ENCODE measurements at places on chromosomes 3 and 15.

GRCh38 chr3:53478166-53478830, 16.1 kb upstream of the CACNA1D start:
- DNase-seq, result no peak

DNA sequence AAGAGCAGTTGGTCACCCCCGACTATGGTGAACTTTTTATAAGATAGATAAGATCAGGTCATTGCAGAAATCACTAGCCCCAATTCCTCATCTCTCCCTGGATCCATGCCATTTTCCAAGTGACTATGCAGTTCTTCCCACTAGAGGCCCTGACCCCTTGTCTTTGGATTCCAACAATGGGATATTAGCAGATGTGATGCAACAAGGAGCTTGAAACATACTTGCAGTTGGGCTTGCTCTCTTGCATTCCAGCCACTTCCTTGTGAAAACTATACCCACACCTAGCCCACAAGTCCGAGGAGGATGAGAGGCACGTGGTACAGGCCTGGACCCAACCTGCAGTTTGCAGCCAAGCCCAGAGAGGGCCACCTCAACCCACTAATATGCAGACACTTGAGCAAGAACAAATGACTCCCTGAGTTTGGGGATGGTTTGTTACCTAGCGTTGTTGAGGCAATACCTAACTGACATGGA, 60.6 kb downstream of the SUCLG2 start:
- no peak for DNase-seq

DNA sequence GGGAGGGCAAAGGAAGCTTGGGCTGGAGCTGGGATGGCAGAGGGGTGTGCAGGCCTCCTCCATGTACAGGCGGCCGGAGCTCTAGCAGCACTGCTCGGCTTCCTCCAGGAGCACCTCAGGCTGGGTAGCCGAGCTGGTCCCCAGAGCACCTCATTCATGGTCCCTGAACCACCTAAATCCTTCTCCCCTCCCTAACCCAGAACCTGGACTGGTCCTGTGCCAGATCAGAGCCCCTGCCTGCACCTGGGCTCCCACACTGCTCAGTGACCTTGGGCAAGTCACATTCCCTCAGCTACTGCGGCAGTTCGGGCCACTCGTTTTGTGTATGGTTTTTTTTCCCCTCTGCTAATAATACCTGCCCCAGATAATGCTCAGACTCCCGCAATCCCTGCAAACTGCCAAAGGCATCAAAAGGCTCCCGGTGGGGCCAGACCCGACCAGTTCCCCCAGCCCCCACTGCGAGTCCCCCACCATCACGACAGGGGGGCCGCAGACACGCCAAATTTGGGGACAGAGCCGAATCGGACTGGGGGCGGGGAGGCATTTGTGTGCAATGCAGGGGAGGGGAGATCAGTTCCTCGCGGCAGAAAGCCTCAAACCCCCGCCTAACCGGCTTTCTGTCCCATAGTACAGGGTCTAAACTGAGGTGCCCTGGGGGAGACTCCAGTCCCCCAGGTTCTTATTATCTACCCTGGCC, 1.3 kb downstream of the SEMA7A start:
- DNase-seq, result no peak

DNA sequence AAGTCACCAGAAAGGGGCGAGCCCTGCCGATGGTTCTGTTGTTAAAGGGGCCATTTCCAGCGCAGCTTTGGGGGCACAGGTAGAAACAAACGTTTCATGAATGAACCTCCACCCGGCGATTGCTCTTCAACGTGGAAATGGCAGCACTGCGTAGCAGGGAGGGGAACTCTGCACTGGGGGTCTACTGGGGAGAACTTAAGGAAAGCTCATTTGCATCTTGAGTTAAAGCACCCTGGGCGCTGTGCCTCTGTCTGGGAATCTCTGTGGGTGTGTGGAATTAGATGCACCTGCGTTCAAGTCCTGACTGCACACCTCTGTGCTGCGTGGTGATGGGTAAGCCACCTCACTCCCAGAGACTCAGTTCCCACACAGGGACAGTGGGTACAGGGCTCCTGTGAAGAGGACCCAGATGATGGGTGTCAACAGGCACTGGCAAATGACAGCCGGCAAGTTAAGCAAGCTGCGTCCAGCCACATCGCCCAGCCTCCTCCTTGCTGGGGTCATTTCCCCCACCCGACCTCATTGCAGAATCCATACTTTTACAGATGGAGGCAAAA, 68.8 kb downstream of the ASB7 start:
- no peak for DNase-seq

GRCh38 chr15:32718821-32719716, 1.3 kb downstream of the GREM1 start:
- no peak for DNase-seq

GRCh38 chr3:187255314-187255713, 36.2 kb downstream of the MASP1 start:
- no peak for DNase-seq

DNA sequence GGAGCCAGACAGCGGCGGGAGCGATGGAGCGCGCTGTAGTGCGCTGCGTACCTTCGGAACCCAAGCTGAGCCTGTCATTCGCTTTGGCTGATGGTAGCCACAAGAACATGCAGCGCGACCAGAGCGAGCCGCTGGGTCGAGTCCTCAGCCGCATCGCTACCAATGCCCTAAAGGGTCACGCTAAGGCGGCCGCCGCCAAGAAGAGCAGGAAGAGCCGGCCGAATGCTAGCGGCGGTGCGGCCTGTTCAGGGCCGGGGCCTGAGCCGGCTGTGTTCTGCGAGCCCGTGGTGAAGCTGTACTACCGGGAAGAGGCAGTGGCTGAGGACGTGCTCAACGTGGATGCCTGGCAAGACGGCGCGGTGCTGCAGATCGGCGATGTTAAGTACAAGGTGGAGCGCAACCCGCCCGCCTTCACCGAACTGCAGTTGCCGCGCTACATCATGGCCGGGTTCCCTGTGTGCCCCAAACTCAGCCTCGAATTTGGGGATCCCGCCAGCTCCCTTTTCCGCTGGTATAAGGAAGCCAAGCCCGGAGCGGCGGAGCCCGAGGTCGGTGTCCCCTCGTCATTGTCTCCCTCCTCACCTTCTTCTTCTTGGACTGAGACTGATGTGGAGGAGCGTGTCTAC, 498 bp downstream of the PDE12 start:
- DNase-seq, result no peak

- DNase-seq, result no peak
Observed at GRCh38 chr3:40793730-40794129, 269.0 kb downstream of the ZNF621 start.

- peak; percentile 29 for DNase-seq
Observed at GRCh38 chr15:57527382-57528091, 64.2 kb upstream of the MYZAP start.

DNA sequence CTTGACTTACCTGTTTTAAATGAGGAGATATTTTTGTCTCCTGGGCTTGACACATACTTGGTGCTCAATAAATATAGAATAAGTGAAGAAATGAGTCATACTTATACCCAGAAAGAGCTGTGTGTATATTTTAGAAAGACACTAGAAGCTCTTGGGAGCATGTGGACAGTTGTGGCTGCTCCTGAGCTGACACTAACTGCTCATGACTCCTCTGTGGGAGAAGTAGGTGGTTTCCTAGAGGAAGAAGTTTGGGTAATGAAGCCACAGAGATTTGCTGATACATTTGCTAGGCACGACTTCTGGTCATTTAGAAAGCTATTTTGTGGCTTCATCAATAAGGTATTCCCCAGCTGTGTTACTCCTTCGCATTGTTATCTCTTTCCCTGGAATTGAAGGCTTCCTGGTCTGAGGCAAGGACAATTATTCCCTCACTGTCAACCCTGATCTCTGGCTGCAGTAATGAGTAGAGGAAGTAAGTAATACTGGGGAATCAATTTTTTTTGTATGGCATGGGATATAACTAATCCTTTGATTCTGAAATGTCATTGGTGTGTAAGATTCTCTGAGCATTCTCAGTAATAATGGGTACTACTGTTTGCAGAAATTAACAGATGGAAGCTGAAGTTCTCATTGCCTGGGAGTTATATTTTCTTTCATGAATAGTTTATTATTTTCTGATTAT, 79.6 kb upstream of the DCBLD2 start:
- no peak for DNase-seq

GRCh38 chr3:15347063-15347736, 14.8 kb upstream of the SH3BP5 start:
- no peak for DNase-seq

- DNase-seq, result peak; percentile 26
Observed at GRCh38 chr3:150216041-150216811, 191.9 kb upstream of the TSC22D2 start.

GRCh38 chr15:83129791-83130190, 22.3 kb downstream of the TM6SF1 start:
- no peak for DNase-seq

GRCh38 chr3:32593903-32594525, 23.4 kb upstream of the DYNC1LI1 start:
- DNase-seq, result no peak

DNA sequence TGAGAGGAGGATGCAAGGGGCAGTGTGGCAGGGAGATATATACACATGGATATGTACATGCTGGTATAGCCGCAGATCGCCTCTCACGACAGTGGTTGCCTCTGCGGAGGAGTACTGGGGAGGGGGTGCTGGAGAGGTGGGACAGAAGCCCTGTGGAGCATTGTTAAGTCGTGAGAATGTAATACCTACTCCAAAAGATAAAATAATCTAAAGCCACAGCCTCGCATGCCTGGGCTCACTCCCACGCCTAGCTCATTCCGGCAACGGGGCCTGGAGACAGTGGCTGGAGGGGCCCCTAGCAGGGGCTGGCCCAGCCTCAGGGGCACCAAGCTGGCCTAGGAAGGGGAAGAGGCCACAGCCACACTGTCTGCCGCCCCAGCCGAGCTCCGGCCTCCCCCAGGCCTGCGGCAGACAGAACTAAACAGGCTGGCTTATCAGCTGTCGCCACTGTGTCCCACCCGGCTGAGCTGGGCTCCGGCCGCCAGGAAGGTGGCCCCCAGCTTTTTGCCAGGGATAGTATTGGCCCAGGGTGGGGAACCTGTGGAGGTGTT, 65.1 kb upstream of the LCTL start:
- no peak for DNase-seq

DNA sequence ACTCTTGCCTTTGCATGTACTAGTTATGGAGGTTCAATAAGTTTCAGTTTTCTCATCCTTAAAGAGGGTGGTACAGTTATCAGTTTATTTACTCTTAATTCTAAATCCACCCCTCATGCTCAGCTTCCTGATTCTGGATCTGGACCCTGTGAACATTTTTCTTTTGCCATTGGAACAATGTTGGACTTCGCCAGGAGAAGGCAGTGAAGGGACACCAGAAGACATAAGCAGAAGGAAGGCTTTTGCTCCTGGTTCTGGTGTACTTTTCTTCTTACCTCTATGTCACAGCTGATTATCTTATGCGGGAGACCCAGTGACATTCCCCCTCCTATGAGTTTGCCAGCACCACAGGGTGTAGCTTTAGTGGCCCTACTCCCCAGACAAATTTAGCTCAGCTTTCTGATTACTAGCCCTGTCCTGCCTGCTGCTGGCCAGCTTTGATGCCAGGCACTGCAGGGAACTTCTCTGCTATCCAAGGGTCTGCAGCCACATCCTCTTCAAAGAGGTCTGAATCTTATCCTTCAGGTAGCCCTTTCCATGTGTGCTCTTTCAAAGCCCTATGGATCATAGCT, 466.3 kb upstream of the EPHA3 start:
- DNase-seq, result no peak

DNA sequence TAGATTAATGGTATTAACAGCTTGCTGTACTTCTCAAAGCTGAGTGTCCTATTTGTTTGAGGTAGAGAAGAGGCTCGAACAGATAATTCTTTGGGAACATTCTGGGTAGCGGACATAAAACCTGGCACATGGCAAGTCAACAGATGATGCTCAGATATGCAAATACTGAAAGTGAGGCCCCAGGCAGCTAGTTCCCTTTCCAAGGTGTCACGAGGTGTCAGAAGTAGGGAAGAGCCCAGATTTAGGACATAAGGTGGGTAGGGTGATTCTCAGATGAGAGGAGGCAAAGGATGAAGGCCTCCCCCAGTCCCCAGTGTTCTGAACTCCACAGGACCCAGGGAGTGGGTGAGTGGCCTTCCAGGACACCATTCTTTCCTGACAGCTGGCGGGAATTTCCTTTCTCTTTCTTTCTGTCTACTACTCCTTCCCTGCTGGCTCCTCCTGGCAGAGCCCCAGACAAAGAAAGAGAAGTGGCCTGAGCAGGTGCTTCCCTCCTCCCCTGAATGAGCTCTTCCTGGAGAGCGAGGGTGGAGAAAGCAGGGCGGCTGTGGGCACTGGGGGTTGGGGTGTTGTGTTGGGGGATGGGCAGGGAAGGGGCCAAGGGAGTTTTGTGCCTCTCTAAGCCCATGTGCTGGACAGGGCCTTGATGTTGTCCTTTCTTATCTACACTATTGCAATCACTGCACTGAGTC, 87.5 kb downstream of the CORO2B start:
- DNase-seq, result no peak

GRCh38 chr15:61243983-61244593, 15.0 kb upstream of the RORA start:
- no peak for DNase-seq

DNA sequence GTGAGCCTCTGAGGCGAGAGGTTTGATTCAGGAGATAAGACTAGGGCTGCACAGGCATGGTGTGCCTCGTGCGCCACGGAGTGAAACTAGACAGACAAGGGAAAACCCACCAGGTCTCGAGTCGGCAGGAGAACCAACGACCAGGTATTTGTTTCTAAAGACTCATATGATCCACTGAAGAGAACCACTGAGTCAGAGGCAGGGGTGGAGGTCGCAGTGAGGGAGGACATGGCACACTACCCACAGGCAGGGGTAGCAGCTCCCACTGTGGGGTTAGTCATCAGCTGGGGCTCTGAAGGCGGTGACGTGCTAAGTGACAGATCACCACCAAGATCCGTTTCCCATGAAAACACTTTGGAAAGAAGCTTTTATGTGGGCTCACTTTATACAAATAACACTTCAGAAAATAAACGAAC, 45.7 kb downstream of the CHSY1 start:
- DNase-seq, result no peak

- no peak for DNase-seq
Observed at GRCh38 chr15:41774882-41775417, 666 bp downstream of the MAPKBP1 start.

- DNase-seq, result no peak
Observed at GRCh38 chr15:73650416-73651126, 17.4 kb upstream of the NPTN start.

DNA sequence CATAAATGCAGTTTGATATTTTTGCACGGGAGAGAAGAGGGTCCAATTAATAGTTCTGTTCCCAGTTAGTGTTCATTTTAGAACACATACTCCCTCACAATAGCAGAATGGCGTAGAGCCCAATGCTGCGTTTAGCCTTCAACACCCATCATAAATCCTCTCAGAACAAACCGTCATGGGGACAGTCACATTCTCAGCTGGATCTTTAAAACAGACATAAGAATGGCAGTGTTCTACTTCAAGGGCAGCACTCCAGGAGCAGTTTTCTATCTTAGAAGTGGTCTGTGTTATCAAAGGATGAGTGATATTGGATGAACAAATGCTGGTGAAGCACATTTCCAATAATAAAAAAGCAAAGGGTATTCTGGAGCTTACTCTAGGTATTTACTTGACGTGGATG, 230.5 kb downstream of the PDZRN3 start:
- no peak for DNase-seq

- DNase-seq, result no peak
Observed at GRCh38 chr3:65669163-65669875, 369.4 kb downstream of the MAGI1 start.
